Urinary bladder (tissue), 4 donors: ENCODE measurements at places on chromosomes 5 and 9. TPM values are rescaled to one million over a fixed set of nuclear protein-coding genes. Genes with fewer than 3 reads are reported as not detected.

The ACOT12 gene
- polyA plus RNA-seq, result 0.05 TPM

The SMIM33 gene
- not detected for polyA plus RNA-seq

The RALGDS gene
- polyA plus RNA-seq, result 53.9 TPM

The SCGB3A2 gene
- not detected for polyA plus RNA-seq

The PGM5 gene
- 491 TPM for polyA plus RNA-seq

The SOX30 gene
- polyA plus RNA-seq, result 0.33 TPM

The CMBL gene
- polyA plus RNA-seq, result 28.2 TPM

The NOXA1 gene
- 3.0 TPM for polyA plus RNA-seq

The BSPRY gene
- 2.4 TPM for polyA plus RNA-seq

The SLC9A3 gene
- 2.8 TPM for polyA plus RNA-seq
